NCI-H446 (cell line): ENCODE measurements at places on chromosomes 6 and 20.

GRCh38 chr6:139452148-139452876 is 77.9 kb upstream of the CITED2 start:
- DNase-seq = no peak

- no peak for DNase-seq
Observed at GRCh38 chr6:15183979-15184378, 61.9 kb upstream of the JARID2 start.

GRCh38 chr6:127298475-127298874 is 31.8 kb downstream of the RNF146 start:
- no peak for DNase-seq

- DNase-seq = no peak
Observed at GRCh38 chr6:137493218-137494038, 766 bp downstream of the OLIG3 start.

- DNase-seq = no peak
Observed at GRCh38 chr20:25858495-25859425, 162.1 kb upstream of the ZNF337 start.

GRCh38 chr20:881051-881782 is 34.9 kb downstream of the ANGPT4 start:
- no peak for DNase-seq

- no peak for DNase-seq
Observed at GRCh38 chr6:166262743-166263515, 45.3 kb downstream of the PRR18 start.

- DNase-seq = no peak
Observed at GRCh38 chr6:12608874-12609273, 107.7 kb upstream of the PHACTR1 start.

DNA sequence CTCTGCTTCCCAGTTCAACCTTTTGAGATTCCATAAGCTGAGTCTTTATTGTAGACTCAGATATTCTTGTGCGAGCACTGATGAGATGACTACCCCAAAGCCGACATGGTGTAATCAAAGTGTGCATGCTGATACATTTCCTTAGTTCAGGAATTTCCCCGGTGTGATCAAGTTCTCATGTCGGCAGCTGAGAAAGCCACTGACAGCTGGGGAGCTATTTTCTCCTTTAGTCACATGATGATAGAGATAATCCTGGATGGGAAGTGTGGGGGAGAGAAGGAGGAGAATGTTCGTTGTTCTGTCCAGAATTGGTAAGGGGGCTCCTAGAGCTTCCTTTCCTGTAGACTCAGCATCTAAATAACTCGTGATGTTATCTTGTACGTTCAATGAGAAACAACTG is 7.7 kb upstream of the CAP2 start:
- no peak for DNase-seq

GRCh38 chr20:36065427-36065998 is 89.0 kb upstream of the EPB41L1 start:
- no peak for DNase-seq
